ENCODE measurements at places on chromosomes 6 and 20.
A peak's percentile ranks its signal among the peaks of the same experiment; 100 is the strongest.

GRCh38 chr6:119720160-119720559 lies 370.6 kb upstream of the MAN1A1 start:
- DNase-seq, result no peak

GRCh38 chr20:31605902-31606803 lies 1.1 kb downstream of the ID1 start:
- no peak for DNase-seq

DNA sequence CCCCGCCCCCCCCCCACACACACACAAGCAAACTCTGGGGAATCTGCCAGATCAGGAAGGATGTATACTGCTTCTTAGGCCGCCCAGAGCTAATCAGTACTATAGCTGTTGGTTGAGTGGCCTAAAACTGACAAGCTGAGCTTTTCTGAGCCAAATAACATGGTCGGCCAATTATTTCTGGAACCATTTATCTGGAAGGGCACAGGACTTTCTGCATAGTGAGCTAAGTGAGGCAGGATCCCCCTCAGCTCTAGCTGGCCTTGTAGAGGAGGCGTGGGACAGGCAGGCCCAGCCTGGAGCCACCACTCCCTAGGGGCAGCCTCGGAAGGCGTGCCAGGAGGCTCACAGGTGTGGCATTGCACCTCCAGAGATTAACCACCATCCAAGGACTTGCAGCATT lies 200.1 kb downstream of the TMEM242 start:
- DNase-seq, result no peak

GRCh38 chr6:34496103-34496685 lies 30.3 kb downstream of the PACSIN1 start:
- DNase-seq, result peak; percentile 95

- DNase-seq, result no peak
Observed at GRCh38 chr6:126824815-126825214, 293.7 kb upstream of the RSPO3 start.

GRCh38 chr6:118318648-118319047 lies 229.4 kb upstream of the PLN start:
- DNase-seq, result no peak

- peak; percentile 12 for DNase-seq
Observed at GRCh38 chr20:38126932-38127621, 38.0 kb downstream of the TGM2 start.

DNA sequence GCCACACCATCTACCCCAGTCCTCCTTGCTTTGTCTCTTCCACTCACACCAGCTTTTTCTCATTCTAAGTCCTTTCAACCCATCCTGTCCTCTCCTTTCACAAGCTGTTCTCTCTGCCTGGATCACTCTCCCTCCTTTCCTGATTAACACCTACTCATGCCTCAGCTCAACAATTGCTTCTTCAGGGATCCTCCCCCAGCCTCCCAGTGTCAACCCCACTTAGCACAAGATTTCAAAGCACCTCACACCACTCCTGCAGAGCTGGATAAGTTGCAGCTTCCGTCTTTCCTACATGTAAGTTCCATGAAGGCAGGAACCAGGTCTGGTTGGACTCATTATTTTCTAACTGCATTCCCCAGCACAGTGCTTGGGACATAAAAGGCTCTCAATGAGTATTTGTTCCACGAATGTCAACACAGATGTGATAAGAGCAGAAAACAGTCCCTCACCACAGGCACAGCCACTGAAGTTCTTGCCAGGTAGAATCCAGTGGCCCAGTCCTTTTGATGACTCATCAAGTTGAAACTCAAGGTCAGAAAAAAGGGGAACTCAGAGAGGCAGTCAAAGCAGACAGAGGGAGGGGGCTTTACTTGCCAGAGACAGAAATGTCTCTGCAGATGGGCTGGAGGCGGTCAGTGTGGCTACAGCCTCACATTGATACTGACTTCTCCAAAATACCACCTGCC lies 193.4 kb upstream of the PRDM1 start:
- no peak for DNase-seq

- DNase-seq, result no peak
Observed at GRCh38 chr20:17452441-17452840, 78.7 kb downstream of the BFSP1 start.

DNA sequence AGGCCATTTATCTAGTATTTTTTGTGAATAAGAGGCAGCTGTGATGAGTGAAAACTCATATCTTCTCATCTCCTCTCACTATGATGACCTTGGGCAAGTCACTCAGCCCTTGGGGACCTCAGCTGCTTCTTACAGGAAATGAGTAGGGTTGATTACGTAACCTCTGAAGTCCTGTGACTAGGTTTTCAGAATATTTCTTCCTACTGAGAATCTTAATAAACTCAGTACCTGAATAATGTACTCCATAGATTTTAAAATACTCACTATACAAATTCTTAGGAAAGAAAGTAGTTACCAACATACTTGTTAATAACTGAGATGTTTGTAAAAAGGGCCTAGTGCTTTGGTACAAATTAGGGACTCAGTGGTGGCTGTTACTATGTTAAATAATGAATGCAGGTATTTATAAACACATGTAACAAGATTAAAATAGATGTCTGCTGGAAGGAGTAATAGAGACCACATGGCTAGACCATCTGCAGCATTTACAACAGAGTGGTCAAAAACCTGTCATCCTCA lies 60.9 kb downstream of the RPRD1B start:
- no peak for DNase-seq

DNA sequence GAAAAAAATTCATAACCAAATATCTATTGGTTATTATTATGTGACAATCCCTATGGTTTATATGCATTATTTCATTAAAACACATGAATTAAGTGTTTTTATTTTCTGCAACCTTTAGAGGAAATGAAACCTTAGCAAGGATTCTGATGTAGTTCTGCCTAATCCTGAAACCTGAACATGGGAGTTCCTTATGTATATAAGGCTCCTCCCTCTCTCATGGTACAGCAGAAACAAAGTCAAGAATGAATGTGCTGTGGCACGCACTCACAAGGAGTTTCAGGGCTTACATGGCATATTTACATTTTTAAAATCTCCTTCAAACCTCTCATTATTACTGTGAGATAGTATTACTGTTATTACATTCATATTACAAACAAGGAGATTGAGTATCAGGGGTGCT lies 426.4 kb upstream of the CITED2 start:
- DNase-seq, result no peak

Data from NCI-H2081 (cell line).